Pancreas (tissue), 10 donors: ENCODE measurements at places on chromosomes 16 and 17. TPM values are rescaled to one million over a fixed set of nuclear protein-coding genes. Genes with fewer than 3 reads are reported as not detected.
A peak's percentile ranks its signal among the peaks of the same experiment; 100 is the strongest.

DNA sequence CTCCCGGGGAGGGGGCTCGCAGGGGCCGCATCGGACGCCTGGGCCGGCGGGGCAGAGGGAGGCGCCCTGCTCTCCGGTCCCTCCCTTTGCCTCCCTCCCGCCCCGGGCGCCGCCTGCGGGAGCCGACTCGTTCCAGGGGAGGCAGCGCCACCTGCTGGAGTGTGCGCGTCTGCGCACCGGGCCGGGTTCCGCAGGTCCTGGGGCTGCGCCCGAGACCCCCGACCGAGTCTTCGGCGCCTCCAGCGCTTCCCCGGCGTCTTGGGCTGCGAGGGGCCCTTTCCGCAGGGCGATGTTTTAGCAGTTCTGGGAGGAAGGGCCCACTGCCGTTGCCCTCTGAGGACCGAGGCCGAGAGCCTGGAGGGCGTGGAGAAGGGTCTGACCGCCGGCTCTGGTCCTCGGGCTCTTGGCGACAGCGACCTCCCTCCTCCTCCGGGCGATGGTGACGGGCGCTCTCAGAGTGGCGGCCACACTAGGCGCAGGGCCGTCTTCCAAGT, 106.3 kb downstream of the SEC14L1 start:
- peak; percentile 83 for DNase-seq

DNA sequence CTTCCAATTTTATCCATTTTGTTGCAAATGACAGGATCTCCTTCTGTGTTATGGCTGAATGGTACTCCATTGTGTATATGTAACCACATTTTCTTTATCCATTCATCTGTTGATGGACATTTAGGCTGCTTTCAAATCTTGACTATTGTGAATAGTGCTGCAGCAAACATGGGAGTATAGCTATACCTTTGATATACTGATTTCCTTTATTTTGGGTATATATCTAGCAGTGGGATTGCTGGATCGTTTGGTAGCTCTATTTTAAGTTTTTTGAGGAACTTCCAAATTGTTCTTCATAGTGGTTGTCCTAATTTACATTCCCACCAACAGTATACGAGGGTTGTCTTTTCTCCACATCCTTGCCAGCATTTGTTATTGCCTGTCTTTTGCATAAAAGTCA, 67.8 kb downstream of the BRIP1 start:
- DNase-seq: no peak

Gene ZP2
- not detected for polyA plus RNA-seq

Gene ABHD15
- 3.9 TPM for polyA plus RNA-seq

DNA sequence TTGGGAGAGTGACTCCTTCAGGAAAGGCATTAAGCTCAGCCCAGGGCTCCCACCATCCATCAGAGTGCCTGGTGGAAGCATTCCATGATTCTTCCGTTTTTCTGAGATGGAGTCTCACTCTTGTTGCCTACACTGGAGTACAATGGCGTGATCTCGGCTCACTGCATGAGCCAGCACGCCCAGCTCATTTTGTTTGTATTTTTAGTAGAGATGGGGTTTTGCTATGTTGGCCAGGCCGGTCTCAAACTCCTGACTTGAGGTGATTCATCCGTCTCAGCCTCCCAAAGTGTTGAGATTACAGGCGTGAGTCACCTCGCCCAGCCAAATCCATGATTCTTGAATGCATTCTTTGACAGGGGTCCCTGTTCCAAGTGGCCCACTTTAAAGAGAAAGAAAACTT, 23.1 kb downstream of the MIS12 start:
- no peak for DNase-seq

Gene CLCN7
- polyA plus RNA-seq: 41.9 TPM

Gene NRN1L
- polyA plus RNA-seq: 2.7 TPM

DNA sequence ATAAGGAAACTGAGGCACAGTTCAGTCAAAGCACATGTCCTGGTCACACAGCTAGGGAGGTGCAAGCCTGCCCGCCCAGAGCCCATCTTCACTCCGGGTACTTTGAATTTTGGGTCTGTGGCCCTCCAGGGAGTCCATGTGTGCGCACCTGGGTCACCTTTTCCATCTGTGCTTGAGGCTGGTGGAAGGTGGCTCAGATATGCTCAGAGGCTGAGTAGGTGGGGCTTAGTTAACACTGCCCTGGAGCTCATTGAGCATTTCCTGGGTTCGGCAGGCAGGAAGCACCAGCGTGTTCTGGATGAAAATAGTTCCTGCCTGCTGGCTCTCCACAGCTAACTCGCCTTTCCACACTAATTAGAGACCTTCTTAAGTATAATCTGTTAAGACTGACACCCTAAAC, 19.2 kb downstream of the FAM234A start:
- no peak for DNase-seq

DNA sequence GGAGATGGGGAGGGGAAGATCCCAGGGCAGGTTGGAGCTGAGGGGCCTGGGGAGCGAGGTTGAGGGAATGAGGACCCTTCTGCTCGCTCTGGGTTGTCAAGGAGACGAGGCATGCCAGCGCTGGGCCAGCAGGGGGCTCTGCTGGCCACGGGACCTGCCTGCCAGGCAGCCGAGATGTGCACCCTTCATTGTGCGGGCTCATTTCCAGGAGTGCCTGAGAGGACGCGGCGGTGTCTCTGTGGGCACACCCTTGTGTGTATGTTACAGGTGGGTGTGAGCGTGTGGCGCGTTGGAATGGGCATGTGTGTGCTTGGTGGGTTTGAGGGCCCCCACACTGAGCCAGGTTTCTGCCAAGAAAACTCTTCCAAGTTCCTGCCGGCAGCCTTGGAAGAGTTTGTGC, 15.9 kb downstream of the ARHGAP23 start:
- DNase-seq: peak; percentile 80

DNA sequence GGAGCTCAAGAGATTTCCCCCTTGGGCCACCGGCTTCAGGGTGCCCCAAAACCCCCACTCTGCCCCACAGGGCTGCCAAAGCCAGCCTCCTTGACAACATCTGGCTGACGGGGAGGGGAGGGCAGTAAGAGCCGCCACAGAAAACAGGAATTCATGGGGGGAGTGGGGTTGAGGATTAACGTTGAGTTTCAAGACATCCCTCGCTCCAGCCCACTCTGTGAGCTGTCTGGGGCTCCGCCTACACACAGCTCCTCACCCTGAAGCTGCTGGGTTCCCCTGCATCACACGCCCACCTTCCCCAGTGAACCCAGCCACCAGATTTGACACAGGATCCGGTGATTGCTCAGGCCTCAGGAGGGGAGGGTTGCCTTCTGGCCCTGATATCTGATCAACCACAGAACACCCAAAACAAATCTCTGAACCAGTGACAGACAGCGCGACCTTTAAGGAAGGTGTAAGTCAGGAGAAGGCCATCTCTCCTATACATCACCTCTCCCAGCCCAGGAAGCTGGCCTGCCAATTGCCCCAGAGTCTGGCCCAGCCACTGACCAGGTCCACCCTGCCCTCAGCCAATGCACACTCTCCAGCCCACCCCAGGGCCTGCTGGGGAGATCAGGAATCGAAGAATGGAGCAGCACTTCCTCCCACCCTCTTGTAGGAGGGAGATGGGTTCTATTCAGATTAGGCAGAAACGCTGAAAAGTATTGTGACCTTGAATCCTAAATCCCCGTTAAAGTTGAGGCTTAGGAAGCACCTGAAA, 132.1 kb downstream of the CLEC16A start:
- DNase-seq: no peak

DNA sequence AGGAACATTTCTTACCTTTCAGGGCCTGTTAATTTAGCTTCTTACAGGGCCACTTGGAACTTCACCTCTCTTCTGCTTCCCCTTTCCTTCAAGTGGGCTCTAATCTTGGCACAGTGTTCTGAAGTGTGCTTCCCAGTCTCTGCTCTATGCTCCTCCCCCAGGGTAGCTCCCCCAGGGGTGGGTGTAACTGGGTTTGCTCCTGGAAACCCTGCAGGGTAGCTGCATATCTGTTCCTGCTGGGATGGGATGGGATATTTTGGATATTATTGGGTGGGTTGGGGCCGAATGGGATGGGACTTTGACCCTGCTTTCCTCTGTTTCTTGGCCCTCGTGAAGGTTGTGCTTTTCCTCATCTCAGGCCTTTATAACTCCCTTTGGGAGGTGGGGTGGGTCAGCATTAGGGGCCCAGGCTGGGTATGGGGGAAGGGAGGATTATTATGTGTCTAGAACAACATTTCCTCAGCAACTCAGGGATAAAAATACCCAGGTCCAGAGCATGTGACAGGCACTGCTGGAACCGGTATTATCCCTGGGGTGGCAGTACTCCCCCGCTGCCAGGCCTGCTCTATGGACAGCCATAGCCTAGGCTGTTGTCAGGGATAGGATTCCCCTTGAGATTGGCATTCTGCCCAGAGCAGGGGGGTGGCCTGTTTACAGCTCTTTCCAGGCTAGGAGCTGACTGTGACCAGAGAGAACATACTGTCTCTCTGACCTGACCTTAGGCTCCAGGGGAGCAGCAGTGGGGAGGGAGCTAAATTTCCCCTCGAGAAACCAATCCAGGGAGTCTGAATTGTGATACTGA, 5.0 kb downstream of the NFE2L1 start:
- no peak for DNase-seq

- no peak for DNase-seq
These were observed 117.4 kb downstream of the SNX29 start for GRCh38 chr16:12093902-12094301.

DNA sequence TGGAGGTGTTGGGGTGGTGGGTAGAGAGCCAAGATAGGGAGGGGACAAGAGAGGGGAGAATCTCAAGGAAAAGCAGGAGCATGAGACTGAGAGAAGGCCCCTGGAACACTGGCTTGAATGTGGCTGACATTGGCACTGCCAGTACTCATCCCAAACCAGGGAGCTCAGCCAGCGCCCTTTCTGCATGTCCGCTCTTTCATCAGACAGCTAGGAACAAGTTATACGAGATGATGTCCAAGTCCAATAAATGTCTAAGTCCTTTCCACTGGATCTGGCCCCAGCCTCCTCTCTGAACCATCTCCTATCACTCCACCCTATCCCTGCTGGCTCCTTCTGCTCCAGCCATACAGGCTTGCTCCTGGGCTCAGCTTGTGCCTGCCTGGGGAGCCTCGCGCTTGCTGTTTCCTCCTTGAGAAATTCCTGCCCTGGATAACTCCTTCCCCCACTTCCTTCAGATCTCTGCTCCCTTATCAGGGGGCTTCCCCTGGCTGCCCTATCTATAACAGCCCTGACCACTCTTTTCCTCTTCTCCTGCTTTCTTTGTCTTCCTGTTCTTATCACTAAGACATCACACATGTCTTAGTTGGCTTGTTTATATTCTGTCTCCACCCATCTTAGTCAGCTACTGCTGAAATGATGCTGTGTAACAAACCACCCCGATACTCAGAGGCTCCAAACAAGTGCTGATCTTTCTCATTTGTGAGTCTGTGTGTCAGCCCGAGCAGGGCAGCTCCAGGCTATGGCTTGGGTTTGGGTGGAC, 37.1 kb upstream of the MEOX1 start:
- no peak for DNase-seq

- no peak for DNase-seq
These were observed 12.1 kb upstream of the DCAF7 start for GRCh38 chr17:63537991-63538692.
